ENCODE measurements at places on chromosomes 3 and 15.

GRCh38 chr3:189632242-189632641, 1.1 kb downstream of the TP63 start:
- DNase-seq, result no peak

GRCh38 chr3:78496501-78496900, 1271.3 kb downstream of the ROBO1 start:
- DNase-seq, result no peak

- no peak for DNase-seq
These were observed 13.5 kb upstream of the ZNF592 start for GRCh38 chr15:84734794-84735479.

DNA sequence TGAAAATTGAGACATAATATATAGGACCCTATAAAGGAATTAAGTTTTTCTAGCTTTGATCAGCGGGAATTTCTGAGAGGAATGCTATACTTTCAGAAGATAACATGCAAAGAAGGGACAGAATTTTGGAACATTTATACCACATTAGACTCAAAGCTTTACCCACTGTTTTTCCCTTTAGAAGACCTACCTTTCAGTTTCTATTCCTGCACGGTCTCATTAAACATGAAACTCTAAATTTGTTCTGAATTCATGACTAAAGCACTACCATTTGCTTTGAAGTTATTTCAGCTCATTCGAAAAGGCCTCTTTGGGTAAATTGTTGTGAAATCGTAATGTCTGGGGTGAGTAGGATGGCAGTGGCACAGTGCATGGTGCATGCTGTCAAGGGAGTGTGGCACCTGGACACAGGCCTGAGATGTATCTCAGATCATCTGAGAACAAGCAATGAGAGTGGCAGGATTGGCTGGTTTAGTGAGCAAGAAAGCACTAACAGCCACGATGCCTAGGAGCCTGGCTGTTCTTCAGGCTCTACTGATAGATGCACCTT, 42.5 kb downstream of the CHCHD4 start:
- DNase-seq, result no peak

DNA sequence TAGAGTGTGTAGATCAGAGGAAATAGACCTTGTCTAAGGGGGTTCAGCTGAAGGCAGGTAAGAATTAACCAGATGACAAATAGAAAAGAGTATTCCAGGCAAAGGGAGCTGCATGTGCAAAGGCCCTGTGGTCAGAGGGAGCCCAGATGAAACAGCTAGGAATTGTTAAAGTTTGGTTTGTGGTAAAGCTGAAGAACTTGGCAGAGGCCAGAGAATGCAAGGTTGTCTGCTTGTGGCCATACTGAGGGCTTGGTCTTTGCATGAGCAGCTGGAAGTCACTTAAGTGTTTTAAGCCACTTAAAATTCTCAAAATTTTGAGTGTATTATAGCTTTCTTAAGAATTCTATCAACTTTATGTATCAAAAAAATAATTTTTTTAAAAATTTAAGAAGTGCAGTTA, 116.5 kb downstream of the NEK10 start:
- DNase-seq, result no peak

- DNase-seq, result no peak
These were observed 665.0 kb downstream of the NTRK3 start for GRCh38 chr15:87591582-87591981.

DNA sequence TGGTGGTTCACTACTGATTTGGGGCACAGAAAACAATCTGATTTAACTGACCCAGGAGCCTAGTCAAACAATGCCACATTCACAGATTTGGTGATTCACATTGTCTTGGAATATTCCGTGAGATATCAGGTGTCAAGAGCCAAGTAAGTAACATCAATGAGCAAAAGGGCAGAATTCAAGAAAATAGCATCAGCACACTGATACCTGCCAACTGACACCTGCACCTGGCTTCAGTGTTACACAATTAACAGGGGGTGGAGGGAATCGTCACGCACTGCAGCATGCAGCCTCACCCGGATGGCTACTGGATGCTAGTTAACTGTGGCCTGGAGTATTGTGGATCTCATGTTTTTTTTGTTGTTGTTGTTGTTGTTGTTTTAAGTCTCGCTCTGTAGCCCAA, 17.6 kb downstream of the CCNL1 start:
- peak; percentile 93 for DNase-seq

DNA sequence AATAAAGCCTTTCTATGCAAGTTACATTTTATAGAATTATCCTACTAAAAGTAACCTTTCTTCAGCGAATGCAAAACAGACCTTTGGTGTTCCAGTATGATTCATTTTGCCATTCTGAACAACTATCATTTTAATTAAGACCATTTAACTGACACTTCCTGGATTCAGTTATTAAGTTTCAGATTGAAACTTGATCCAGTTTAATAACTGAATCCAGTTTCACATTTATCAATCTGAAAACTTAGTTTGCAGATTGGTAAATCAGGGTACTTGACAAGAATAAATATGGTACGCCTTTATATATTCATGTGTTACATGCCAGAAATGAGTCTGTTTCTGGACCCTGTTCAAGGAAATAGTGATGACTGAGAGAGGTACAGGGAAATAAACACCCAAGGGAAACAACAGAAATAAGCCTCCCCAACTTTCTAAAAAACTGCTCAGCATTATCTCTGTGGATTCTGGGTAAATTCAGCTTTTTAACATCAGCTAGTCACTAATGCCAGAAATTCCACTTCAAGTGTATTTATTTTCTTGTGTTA, 23.3 kb upstream of the NFKBIZ start:
- no peak for DNase-seq

DNA sequence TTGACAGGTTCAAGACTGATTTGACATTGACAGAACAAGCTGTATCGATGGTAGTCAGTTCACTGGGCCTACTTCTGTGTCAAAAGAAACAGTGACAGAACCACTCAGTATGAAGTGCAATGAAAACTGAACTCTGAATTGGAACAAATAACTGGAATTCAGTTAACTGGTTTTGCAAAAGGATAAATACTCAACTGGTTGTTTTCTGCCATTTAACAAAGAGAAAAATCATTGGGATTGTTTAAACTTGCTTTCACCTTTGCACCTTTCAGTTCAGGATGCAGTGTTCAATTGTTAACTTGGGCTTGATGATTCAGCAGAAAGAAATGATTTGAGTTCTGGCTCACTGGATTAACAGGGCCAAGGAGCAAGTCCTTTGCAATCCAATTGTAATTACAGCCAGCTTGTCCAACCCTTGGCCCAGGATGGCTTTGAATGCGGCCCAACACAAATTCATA, 4.9 kb downstream of the BTD start:
- no peak for DNase-seq

- no peak for DNase-seq
These were observed 21.5 kb downstream of the DOCK3 start for GRCh38 chr3:50696276-50696675.

DNA sequence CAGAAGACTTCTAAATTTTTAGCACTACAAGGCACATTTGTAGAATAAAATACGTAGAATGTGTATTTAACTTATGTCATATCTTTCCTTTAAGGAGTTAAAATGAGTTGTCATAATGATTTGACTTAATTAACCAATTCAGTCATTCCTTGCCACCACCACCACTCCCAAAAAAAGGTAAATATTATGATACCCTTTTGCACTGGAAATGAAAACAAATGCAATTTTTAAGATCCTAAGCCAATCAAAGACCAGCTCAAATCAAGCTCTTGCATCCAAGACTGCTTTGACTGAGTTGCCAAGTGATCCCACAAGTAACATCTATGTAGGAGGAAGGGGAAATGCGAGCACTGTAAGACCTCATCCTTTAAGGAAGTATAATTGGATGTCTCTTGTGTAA, 426.6 kb upstream of the ATP11B start:
- no peak for DNase-seq

- no peak for DNase-seq
These were observed 67.2 kb downstream of the DHX30 start for GRCh38 chr3:47870156-47870555.

DNA sequence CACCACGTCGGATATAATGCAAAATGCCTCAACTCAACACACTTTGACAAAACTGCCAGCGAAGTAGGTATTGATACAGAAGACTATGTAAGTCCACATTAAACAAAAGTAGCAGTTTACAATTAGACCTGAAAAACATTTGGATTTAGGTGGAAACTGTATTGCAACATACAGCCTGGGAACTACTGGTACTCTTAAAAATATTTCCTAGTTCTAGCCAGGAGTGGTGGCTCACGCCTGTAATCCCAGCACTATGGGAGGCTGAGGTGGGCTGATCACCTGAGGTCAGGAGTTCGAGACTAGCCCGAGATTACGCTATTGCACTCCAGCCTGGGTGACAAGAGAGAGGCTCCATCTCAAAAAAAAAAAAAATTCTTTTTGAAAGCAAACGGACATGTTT, 246.2 kb downstream of the ZBTB20 start:
- no peak for DNase-seq

All from NCI-H2107 (cell line).